Esophagus muscularis mucosa (tissue), 4 donors: ENCODE measurements at places on chromosomes 5 and 9. TPM values are rescaled to one million over a fixed set of nuclear protein-coding genes. Genes with fewer than 3 reads are reported as not detected.

IL5 gene
- not detected for total RNA-seq

ARHGEF37 gene
- total RNA-seq = 18.3 TPM

NIM1K gene
- 1.6 TPM for total RNA-seq

ADAMTSL2 gene
- total RNA-seq = 2.9 TPM

SOX30 gene
- not detected for total RNA-seq

LCN10 gene
- 12.0 TPM for total RNA-seq

CKS2 gene
- 6.5 TPM for total RNA-seq

PHYHD1 gene
- total RNA-seq = 22.3 TPM

SHOC1 gene
- not detected for total RNA-seq

SFXN1 gene
- total RNA-seq = 11.2 TPM

FAM81B gene
- not detected for total RNA-seq

DNA sequence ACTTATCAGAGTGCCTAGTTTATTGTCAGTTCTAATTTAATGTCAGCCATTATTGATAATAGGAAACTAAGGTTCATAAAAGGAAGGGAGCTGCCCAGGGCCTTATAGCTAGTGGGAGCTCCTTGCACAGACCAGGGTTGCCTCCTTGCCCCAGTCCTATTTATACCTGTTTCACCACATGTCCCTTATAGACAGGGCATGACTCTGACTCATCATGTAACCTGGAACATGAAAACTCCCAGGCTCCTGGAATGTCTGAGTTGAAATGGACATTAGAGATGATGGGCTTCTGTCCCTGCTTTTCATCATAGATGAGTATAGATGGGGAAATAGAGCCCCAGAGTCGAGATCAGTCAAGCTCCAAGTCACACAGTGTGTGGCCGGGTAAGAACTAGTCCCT, 21.1 kb downstream of the FAT2 start:
- DNase-seq = no peak

GRCh38 chr5:167948251-167948650, 343.2 kb upstream of the WWC1 start:
- DNase-seq = no peak

DNA sequence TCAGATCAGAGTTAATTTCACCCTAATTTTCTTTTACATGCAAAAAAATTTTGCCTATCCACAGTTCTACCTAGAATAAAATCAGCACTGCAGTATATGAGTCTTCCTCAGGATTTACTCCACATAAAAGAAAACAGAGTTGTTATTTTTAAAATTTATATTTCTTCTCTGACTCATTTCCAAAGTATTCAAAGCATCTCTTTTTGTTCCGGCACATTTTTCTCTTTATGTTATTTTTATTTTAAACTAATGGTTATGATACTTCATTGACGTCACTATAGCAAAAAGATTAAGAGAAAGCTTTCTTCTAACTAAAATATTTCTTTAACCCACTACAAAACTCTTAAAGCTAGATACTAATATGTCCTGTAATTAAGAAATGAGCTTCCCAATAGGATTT, 590.4 kb downstream of the PRELID2 start:
- no peak for DNase-seq

DNA sequence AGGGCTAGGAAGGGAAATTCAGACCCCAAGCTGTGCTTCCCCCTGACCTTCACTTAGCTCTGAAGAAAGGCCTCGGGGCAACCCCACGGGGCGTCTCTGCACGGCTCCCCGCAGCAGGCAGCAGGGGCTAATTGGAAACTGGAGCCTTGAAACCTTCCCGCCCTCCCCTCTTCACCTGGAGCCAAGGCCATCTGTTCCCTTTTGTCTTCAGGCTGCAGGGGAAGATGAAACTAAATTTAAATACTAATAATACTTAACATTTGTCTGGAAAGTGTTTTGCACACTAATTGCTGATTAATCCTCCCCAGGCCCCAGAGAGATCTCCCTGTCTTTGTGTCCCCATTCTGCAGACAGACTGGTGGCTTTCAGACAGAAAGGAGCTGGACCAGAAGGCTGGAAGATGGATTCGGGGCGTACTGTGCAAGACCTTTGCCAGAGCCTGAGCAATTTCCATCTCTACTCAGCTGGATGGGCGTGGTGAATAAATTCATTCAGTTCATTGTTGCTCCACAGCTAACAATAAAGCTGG, 34.1 kb upstream of the CPLX2 start:
- DNase-seq = no peak

DNA sequence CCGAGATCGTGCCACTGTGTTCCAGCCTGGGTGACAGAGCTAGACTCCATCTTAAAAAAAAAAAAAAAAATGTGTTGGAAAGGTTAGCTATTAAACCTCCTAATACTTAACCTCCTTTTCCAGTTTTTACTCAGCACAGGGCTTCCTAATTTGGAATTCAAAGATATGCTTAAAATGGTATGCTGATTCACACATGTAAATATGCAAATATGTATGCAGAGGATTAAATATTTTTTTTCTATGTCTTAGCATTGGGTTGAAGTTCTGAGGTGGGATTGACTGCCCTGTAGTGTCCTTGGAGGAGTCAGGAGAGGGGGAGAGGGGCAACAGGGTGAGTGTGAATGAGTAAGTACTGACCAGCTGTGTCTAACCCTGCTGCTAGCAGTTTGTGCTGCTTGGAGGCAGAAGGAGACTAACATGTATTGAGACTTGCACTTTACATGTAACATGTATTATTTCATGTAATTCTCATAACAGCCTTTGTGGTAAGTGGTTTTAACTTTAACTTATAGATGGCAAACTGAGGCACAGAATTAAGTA, 63.2 kb downstream of the SLC44A1 start:
- DNase-seq = no peak

DNA sequence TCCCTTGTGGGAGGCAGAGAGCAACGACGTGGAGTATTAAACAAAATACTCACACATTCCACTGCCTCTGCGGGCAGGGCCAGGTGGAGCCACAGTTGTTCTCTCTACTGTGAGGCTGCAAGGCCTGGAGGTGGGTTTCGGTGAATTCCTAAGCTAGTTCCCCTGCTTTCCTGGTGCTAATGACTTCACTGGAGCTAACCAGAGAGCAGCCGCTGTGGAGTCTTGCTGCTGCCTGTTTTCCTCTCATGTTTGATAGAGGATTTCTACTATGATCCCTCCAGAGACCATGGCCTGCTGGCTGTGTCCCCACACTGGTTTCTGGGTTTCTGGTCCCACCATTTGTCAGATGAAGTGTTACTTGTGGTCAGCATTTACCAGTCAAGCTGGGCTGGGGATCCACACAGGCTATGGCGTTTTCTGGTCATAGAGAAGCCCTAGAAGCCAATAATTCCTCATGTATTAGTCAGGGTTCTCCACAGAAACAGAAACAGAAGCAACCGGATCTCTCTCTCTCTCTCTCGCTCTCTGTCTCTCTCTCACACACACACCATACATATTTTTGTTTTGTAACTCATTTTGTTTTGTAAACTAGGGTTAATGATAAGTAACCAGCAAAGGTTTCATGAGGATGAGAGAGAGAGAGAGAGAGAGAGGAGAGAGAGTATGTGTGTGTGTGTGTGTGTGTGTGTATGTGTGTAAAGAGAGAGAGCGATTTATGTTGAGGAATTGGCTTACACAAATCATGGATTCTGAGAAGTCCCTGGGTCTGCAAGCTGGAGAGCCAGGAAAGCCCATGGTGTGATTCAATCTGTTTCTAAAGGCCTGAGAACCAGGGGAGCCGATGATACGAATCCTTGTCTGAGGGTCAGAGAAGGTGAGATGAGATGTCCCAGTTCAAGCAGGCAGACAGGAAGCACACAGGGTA, 403.0 kb downstream of the GADD45G start:
- DNase-seq = no peak

DNA sequence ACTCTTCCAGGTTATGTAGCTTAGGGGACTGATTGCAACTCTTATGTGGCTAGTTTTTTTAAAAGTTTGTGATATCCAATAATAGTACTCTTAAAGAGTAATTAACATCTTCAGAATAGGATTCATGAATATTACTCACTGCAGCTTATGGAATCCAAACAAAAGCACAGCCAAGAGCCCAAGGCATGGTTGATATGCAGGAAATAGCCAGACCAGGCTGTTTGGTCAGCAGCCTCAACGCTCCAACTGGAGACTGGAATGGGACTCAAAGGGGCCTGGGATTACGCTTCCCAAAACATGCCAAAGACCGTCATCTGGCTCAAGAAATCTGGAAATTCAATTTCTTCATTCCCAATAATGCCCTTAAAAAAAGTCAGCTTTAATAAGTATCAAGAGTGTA, 268.6 kb downstream of the SEC61B start:
- DNase-seq = no peak

GRCh38 chr5:120769312-120769872, 305.3 kb downstream of the PRR16 start:
- DNase-seq = no peak

GRCh38 chr5:157148734-157149615, 6.3 kb upstream of the MED7 start:
- no peak for DNase-seq

DNA sequence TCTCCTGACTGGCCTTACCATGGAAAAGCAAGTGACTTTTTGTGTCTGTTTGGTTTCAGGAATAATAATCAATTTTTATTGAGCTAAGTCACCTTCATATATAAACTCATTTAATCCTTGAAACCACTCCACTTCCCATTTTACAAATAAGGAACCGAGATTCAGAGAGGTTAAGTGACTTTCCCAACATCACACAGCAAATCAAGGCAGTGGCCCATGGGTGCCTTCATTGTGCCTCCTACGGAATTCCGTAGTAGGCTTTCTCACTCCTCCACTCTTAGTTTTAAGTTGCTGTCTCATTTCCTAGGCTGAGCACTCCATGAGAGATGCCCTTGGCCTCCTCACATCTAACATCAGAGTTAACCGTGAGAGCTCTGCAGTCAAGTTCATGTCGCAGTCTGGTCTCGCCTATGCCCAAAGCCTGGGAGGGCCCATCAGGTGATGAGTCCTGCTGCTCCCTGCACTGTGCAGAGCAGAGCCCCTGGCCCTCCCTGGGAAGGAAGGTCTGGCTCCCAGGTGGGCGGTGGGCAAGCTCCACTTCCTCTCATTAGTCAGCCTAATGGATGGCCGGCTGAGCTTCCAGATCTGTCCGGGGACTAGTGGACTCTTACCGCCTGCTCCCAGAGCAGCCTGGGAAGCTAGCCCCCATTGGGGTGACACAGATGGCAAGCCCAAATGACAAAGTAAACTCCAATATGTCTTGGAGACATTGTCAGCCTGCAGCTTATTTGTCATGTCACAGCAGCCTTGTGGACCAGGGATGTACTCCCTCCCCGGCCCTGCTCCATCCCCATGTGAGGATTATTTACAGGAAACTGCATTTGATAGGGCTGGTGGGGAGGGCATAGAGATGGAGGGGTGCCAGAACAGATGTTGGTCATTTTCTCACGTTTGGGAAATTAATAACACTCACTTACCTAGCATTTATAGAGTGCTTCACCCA, 123.4 kb downstream of the MVB12B start:
- DNase-seq = no peak

DNA sequence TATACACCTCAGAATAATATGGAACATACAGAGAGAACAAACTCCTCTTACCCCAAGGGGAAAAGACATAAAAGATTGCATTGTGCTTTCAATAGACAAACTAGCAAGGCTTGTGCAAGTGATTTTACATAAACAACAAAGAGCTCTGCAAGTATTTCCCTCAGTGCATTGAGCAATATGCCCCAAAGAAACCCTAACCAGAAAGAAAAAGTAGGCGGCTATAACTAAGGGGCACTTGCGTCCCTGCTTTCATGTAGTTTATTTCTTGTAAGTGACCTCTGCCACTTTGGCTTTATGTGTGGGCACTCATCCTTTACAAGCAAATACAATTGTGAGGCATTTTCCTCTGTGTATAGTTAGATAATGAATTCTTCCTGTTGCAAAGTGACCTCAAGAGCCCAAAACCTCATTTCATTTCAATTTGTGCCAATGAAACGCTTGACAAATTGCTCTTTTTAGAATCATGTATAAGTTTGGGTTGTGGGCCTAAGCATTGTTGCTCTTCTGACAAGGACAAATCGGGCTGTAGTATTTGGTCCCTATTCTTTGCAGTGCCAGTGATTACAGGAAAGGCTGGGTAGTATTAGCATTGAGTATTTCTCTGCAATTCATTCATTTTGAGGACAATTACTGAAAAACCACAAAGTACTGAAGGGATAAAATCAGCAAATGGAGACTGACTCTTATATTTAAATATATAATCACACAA, 282.2 kb downstream of the DTWD2 start:
- no peak for DNase-seq

GRCh38 chr5:78701795-78702410, 53.3 kb upstream of the LHFPL2 start:
- DNase-seq = no peak

GRCh38 chr5:89847743-89848142, 561.8 kb downstream of the CETN3 start:
- no peak for DNase-seq

GRCh38 chr9:87063246-87063645, 115.9 kb upstream of the GAS1 start:
- DNase-seq = no peak

GRCh38 chr9:98378794-98379193, 123.3 kb upstream of the TBC1D2 start:
- DNase-seq = no peak

DNA sequence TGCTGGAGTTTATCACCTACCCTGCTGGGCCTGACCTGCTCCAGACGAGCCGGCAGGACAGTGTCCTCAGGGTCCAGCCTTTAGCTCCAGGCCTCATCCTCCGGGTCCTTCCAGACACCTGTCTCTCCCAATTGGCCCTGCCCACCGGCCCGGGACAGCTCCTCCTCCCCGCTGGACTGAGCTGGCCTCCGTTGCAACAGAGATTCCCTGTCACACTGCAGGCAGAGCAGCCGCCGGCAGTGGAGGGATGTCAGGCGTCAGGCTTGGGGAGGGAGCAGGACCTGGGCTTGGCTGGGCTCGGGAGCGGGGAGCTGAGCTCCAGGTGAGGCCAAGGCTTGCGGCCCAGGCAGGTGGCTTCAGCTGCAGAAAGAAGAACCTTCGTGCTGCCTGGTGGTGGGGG, 1.7 kb downstream of the KCNT1 start:
- DNase-seq = no peak

- DNase-seq = no peak
Observed at GRCh38 chr9:35771075-35771433, 17.0 kb upstream of the MSMP start.

- DNase-seq = peak; percentile 89
Observed at GRCh38 chr9:98362624-98363252, 107.3 kb upstream of the TBC1D2 start.

DNA sequence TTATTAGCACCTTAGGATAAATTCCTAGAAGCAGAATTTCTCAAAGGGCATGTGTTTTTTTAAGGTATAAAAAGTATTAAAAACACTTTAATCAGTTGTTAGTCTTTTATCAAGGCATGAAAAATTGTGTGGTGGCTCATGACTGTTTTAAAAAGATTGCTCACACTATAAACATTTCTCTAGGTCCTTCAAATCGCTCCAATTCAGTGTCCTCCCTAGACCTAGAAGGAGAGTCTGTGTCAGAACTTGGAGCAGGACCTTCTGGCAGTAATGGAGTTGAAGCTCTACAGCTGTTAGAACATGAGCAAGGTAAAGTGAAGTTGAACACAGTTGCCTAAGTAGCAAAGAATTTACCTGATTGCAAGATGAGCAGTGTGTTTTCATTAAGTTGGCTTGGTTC, 62.0 kb downstream of the GAPVD1 start:
- DNase-seq = no peak
